Stimulated activated CD4-positive, alpha-beta T cell treated with anti-CD3 and anti-CD28 coated beads, Interleukin-1b, Interleukin-23, amount 100 ng/mL, for 48 hours (primary cell): ENCODE measurements at places on chromosomes 4 and X.

DNA sequence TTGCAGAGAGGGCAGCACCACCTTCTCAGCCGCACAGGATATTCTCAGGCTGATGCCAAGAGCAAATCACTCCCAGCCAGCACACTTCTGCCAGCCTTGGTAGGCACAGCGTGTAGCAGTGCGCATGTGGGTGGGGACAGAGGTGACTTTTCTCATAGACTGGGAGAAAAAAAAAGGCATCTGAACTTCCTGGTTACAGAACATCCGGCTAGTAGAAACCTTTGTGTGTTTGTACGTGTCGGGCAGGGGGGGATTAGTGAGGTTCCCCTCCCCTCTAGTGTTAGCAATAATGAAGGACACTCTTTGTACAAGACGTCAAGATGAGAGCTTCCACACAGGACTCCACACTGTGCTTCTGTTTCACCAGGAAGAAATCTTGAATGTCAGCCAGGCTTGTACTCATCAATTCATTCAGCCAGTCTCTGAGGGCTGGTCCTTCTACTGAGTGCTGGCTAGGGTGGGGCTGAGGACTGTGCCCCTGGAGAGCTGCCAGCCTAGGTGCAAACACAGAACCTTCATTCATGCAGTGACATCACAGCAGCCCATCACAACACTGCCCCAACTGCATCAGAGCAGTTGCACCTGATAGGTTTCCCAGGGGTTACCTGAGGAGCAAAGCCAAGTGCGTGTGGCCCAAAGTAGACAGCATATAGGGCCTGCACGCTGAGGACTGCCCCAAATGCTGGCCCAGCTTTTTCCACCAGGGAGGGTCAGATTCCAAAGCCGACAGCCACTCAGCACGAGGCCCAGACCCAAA lies 34.7 kb downstream of the SLC25A5 start:
- DNase-seq = no peak

- DNase-seq = no peak
Measured at GRCh38 chr4:33061727-33062126, 2341.6 kb downstream of the PCDH7 start.

- DNase-seq = no peak
Measured at GRCh38 chr4:149055624-149056023, 613.4 kb upstream of the NR3C2 start.

DNA sequence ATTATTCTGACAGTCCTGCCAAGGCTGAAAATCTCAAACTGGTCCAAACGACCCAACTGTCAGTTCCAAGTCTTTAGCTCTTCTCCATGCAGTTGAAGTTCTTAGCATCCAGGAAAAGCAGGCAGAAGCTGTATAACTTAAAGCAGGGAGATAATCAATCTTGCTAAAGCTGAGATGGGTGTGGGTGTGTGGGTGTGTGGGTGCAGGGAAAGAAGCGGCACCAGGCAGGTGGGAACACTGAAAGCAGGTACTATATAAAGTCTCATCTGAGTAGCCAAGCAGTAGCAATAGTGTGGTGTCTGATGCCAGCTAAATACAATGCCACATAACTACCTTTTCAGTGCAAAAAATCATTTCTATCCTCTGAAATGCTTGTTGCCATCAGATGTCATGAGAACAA lies 69.7 kb upstream of the EGFL6 start:
- DNase-seq = no peak

DNA sequence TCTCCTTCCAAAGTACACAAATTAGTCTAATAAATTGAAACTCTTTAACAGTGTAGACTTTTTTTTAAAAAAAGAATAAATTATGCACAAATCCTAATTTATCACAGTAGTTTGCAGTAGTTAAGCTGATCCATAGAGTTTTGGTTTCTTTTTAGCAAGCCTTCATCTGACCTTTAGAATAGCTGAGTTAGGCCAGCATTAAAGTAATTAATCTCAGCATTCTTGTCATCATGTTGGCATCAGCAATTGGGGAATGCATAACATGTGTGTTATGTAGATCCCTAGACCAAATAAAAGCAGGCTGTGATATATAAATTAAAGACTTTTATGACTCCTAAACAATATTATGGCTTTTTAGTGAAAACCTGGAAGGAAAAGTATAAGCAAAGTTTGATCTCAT lies 426.5 kb upstream of the PABPC4L start:
- DNase-seq = no peak

GRCh38 chrX:69538321-69538876 lies 34.3 kb downstream of the NALF2 start:
- DNase-seq = peak; percentile 68

- DNase-seq = no peak
Measured at GRCh38 chr4:33411182-33411581, 2691.0 kb downstream of the PCDH7 start.

- DNase-seq = no peak
Measured at GRCh38 chr4:62232814-62233213, 1032.7 kb downstream of the ADGRL3 start.

- no peak for DNase-seq
Measured at GRCh38 chr4:168717847-168718246, 221.0 kb downstream of the PALLD start.

GRCh38 chr4:156422576-156422975 lies 468.9 kb upstream of the CTSO start:
- no peak for DNase-seq

- DNase-seq = peak; percentile 7
Measured at GRCh38 chr4:108814326-108814725, 51.5 kb upstream of the ETNPPL start.

- no peak for DNase-seq
Measured at GRCh38 chrX:12867685-12868084, 813 bp downstream of the TLR7 start.

DNA sequence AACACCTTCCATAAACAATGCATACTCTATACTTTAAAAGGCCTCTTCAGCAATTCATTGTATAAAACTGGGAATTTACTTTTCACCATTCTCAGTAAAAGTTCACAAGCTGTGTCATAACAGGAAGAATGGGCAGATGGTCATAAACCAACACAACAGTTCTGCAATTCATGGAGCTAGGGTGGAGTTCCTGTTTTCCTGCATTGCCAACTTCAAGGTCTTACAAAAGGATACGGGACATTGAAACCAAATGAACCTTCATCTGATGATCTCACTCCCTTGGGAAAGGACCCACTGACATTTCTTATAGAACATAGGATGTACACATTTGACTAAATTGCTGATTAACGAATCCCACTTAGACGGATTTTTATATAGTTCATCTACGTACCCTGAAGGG lies 4.1 kb downstream of the KDR start:
- no peak for DNase-seq

- DNase-seq = no peak
Measured at GRCh38 chrX:108312957-108313356, 125.3 kb downstream of the COL4A6 start.

GRCh38 chr4:182873289-182873688 lies 43.9 kb downstream of the DCTD start:
- DNase-seq = no peak

DNA sequence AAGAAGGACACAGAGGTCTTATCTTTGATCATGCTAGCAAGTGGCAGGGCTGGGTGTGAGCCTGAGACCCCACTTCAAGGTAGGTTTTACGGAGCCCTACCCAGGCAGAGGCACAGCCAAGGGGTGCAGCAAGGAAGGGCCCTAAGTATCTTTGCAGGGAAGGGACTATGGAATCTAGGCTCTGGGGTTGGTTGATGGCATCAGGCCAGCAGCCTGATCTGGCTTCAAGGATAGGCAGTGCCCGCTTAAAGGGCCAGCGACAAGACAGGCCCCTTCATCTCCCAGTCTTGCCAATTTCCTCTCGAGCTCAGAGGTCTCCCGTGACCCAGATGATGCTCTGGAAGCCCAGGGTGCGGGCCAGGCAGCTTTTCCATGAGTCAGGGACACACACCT lies 5.8 kb downstream of the ABLIM2 start:
- no peak for DNase-seq

- DNase-seq = no peak
Measured at GRCh38 chr4:85726555-85726954, 251.6 kb downstream of the ARHGAP24 start.

- no peak for DNase-seq
Measured at GRCh38 chr4:139838811-139839210, 173.2 kb downstream of the MGST2 start.

GRCh38 chr4:138298866-138299265 lies 56.7 kb upstream of the SLC7A11 start:
- DNase-seq = no peak
